Activated CD8-positive, alpha-beta T cell treated with anti-CD3 and anti-CD28 coated beads for 36 hours (primary cell): ENCODE measurements at places on chromosomes 4 and X. TPM values are rescaled to one million over a fixed set of nuclear protein-coding genes. Genes with fewer than 3 reads are reported as not detected.
A peak's percentile ranks its signal among the peaks of the same experiment; 100 is the strongest.

The MAGEB17 gene
- total RNA-seq, result not detected

GRCh38 chr4:118751629-118752323 is 66.6 kb downstream of the METTL14 start:
- no peak for DNase-seq
- H3K4me1 ChIP-seq, result no peaks in the 10 kb centered on the region
- no peak overlapping the region for H3K4me3 ChIP-seq
- no peak overlapping the region for H3K27ac ChIP-seq
- no peaks in the 10 kb centered on the region for H3K27me3 ChIP-seq

The XAGE3 gene
- total RNA-seq, result not detected

The ZNF157 gene
- 1.0 TPM for total RNA-seq

DNA sequence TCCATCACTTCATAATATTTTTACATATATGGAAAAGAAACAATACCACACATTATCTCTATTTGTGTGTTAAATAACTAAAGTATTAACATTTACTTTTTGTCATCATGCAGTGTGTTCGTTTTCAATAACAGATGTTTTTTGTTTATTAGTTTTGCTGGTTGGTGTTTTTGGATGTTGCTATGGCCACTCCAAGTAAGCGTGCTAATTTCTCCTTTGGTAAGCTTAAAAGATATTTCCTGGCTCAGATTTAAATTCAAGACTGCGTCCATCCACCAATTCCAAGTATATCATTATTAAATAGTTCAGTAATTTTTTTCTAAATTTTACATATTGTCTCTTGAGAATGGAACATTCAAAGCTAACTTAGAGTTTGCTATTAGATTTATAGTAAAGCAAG is 235.4 kb upstream of the IL1RAPL1 start:
- no peak overlapping the region for H3K4me3 ChIP-seq
- H3K27ac ChIP-seq, result no peak overlapping the region
- DNase-seq, result no peak
- H3K27me3 ChIP-seq, result no peaks in the 10 kb centered on the region
- H3K36me3 ChIP-seq, result no peaks in the 10 kb centered on the region

DNA sequence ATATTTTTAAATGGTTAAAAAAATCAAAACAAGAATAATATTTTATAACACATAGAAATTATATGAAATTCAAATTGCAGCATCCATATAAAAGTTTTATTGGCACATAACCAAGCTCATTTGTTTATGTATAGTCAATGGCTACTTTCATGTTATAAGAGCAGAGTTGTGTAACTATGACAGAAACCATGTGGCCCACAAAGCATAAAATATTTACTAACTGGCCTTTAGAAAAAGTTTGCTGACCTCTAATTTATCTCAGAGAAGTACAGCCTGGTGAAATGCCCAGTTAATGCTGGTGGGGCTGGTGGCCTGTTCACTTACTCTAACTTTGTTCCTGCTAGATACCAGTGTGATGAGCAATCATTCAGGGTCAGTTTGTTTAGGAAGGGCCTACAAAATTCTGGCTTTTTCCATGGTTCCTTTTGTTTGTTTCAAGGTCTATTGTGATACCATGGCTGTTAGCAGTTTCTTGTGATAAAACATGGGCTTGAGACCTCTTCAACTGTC is 104.6 kb downstream of the PPP1R2C start:
- no peaks in the 10 kb centered on the region for H3K27me3 ChIP-seq
- H3K27ac ChIP-seq, result no peak overlapping the region
- DNase-seq, result no peak
- H3K36me3 ChIP-seq, result no peaks in the 10 kb centered on the region
- no peaks in the 10 kb centered on the region for H3K4me1 ChIP-seq
- H3K4me3 ChIP-seq, result no peak overlapping the region

DNA sequence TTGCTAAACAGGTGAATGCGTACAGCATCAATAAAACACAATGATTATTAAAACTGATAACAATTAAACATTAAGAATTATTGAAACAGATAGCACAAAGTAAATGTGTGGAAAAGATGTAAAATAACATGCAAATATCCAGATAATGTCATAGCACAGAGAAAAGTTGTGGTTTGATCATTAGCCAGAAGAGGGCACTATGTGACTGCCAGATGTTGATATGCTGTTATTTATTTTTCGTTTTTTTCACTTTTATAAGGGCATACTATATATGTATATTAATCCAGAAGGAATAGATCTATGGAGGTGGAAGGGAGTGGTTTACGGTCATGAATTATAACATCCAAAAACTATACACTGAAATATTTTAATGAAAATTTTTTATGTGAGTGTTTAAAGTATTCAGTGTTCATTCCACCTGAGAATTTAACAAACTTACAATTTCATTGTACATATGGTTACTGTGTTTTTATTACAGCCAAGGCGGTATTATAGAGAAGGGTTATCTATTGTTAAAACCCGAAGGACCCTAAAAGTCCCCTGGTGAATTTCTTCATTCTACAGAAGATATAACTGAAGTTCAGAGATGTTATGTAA is 211.9 kb upstream of the UGT8 start:
- H3K27ac ChIP-seq, result no peak overlapping the region
- peak; percentile 4 for DNase-seq
- no peaks in the 10 kb centered on the region for H3K36me3 ChIP-seq
- H3K27me3 ChIP-seq, result peaks cover 5% of the 10 kb centered on the region

DNA sequence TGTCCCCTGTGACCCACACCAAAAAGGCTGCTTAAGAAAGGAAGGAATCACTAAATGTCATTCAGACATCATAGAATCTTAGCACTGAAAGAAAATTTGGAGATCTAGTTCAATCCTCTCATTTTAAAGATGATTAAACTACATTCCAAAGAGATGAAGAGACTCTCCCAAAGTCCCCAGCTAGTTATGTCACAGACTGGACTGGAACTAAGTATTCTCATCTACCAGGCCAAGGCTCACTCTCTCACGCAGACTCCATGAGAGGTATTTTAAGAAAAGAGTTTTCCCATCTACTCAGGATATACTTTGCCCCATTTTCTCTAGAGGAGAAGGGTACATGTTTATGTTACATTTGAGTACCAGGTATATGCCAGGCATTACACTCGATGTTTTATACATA is 6.9 kb downstream of the FABP2 start:
- no peak overlapping the region for H3K27ac ChIP-seq
- no peaks in the 10 kb centered on the region for H3K4me1 ChIP-seq
- H3K36me3 ChIP-seq, result no peaks in the 10 kb centered on the region
- no peak for DNase-seq

GRCh38 chrX:68997911-68998310 is 167.3 kb downstream of the PJA1 start:
- no peak overlapping the region for H3K27ac ChIP-seq
- no peak for DNase-seq
- H3K27me3 ChIP-seq, result no peaks in the 10 kb centered on the region
- no peaks in the 10 kb centered on the region for H3K36me3 ChIP-seq
- H3K4me1 ChIP-seq, result no peaks in the 10 kb centered on the region
- H3K4me3 ChIP-seq, result no peak overlapping the region

GRCh38 chr4:1910643-1911042 is 39.5 kb downstream of the NSD2 start:
- peak; percentile 33 for DNase-seq
- H3K27me3 ChIP-seq, result no peaks in the 10 kb centered on the region
- no peak overlapping the region for H3K27ac ChIP-seq
- no peak overlapping the region for H3K4me3 ChIP-seq

DNA sequence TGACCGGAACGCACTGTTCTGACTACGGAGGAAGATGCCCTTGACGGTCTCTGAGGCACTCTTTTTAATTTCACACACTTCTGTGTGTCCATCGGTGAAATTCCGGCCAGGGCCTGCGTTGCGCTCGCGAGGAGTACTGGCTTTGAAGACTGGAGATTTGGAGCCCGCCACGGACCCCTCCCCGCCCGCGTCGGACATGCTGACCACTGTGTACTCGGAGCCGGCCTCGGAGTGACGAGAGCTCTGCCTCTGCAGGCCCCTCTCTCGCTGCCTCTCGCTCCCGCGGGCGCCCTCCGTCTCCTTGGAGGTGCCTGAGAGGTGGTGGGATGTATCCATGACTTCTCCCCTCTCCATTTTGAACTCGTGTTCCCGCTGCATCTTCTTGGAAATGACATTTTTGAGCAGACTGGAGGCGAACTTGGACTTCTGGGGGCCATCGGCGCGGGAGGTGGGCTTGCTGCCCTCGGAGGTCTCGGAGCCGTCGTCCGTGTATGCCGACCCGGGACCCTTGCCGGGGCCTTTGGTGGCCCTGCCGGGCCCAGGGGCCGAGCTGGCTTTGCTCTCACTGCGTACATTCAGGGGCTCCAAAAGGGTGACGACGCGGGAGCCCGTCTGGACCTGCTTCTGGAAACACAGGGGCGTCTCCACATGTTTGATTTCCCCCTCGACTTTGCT is 5.7 kb downstream of the C4orf54 start:
- no peak overlapping the region for H3K4me3 ChIP-seq
- no peaks in the 10 kb centered on the region for H3K36me3 ChIP-seq
- no peak overlapping the region for H3K27ac ChIP-seq
- no peak for DNase-seq

GRCh38 chr4:173990126-173990868 is 293.2 kb downstream of the FBXO8 start:
- H3K36me3 ChIP-seq, result no peaks in the 10 kb centered on the region
- DNase-seq, result no peak
- no peaks in the 10 kb centered on the region for H3K27me3 ChIP-seq
- no peak overlapping the region for H3K27ac ChIP-seq
- H3K4me1 ChIP-seq, result no peaks in the 10 kb centered on the region

GRCh38 chrX:2486476-2487133 is 14.2 kb downstream of the DHRSX start:
- no peaks in the 10 kb centered on the region for H3K27me3 ChIP-seq
- peaks cover 36% of the 10 kb centered on the region for H3K36me3 ChIP-seq
- H3K4me3 ChIP-seq, result no peak overlapping the region
- no peak overlapping the region for H3K27ac ChIP-seq
- no peak for DNase-seq

- H3K36me3 ChIP-seq, result no peaks in the 10 kb centered on the region
- no peak overlapping the region for H3K4me3 ChIP-seq
- no peak overlapping the region for H3K27ac ChIP-seq
- no peaks in the 10 kb centered on the region for H3K27me3 ChIP-seq
- no peaks in the 10 kb centered on the region for H3K4me1 ChIP-seq
Observed at GRCh38 chr4:127410201-127410600, 222.6 kb upstream of the INTU start.

DNA sequence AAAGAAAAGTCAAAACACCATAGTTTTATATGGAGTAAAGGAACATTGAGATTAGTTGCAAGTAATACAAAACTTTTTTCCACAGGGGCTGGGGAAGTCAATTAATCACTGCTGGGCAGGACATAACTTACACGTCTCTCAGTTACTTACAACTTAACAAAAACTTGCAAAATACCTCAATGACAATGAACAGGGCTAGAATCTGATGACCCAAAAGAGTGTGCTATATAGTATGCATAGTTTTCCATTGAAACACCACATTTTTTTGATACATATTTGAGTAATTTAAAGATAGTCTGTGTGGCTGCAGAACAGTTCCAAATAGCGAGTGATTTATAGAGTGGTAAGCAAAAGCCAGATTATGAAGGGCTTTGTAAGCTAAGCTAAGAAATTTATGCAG is 172.3 kb upstream of the TRPC5 start:
- no peaks in the 10 kb centered on the region for H3K36me3 ChIP-seq
- DNase-seq, result no peak
- no peaks in the 10 kb centered on the region for H3K27me3 ChIP-seq
- no peak overlapping the region for H3K4me3 ChIP-seq
- no peak overlapping the region for H3K27ac ChIP-seq

DNA sequence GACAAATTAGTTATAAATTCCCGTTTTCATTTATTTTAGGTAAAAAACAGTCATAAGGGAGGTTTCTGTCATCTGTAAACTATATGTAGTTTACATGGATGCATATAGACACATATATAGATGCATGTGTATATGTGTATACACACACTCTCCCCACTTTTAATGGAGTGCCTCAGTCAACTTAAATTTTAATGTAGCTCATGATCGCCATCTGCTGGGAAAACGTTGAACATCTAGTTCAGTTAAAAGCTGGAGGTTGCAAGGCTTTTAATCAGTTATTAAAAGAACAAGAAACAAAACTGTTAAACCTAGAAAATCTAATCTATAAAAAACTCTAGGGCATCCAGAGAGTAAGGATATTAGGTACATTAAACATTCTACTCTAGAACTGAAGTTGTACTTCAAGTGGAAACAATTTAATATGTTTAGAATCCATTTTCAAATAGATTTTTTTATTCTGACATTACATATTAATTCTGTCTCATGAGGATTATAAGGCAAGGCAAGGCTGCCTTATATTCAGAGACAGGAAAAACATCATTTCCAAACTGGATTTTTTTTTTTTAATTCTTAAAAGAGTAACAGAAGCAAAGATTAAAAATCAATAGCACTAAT is 122.6 kb downstream of the SHISA3 start:
- peaks cover 8% of the 10 kb centered on the region for H3K4me1 ChIP-seq
- H3K36me3 ChIP-seq, result peaks cover 17% of the 10 kb centered on the region
- H3K4me3 ChIP-seq, result no peak overlapping the region
- no peaks in the 10 kb centered on the region for H3K27me3 ChIP-seq

GRCh38 chr4:20354120-20354519 is 102.4 kb downstream of the SLIT2 start:
- no peaks in the 10 kb centered on the region for H3K27me3 ChIP-seq
- H3K4me3 ChIP-seq, result no peak overlapping the region
- H3K4me1 ChIP-seq, result no peaks in the 10 kb centered on the region
- H3K36me3 ChIP-seq, result no peaks in the 10 kb centered on the region
- no peak for DNase-seq

The MEPE gene
- total RNA-seq, result not detected

GRCh38 chr4:141686146-141686775 is 49.9 kb downstream of the IL15 start:
- DNase-seq, result no peak
- H3K4me1 ChIP-seq, result no peaks in the 10 kb centered on the region
- H3K36me3 ChIP-seq, result no peaks in the 10 kb centered on the region
- no peaks in the 10 kb centered on the region for H3K27me3 ChIP-seq
- H3K27ac ChIP-seq, result no peak overlapping the region

The SOX3 gene
- not detected for total RNA-seq

DNA sequence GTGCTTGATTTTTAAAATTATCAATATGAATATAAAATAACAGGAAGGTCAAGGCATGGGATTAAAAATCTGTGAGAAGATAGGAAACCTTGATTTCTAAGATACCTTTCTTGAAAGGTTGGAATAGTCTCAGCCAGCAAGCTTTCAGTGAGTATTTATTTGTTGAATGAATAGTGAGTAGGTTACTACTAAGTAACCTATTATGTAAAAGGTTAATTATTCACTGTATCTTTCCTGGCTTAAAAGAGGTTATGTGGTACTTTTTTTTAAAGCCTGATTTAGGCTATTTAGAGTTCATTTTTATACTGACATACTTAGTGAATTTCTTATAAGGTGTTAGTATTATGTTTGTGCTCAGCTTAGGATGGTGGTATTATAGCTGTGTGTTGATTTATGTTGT is 123.5 kb downstream of the PTPN13 start:
- no peaks in the 10 kb centered on the region for H3K4me1 ChIP-seq
- no peak overlapping the region for H3K4me3 ChIP-seq
- H3K27me3 ChIP-seq, result no peaks in the 10 kb centered on the region

DNA sequence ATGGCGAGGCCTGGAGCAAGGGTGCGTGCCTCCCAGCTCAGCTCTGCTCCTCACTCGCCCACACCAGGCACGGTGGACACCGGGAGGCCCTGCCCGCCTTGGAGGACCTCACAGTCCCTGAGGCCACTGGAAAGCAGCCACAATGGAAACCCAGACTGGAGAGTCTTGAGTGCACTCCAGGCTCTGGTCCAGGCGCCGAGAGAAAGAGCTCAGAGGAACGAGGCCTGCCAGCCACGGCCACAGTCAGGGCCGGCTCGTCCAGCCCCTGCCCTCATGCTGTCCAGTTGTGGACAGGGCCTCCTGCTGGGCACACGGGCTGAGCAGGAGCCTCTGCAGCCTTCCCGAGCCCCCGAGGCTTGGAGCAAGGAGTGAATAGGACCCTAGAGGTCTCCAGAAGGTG is 53.3 kb upstream of the GRPEL1 start:
- H3K27ac ChIP-seq, result no peak overlapping the region
- H3K36me3 ChIP-seq, result no peaks in the 10 kb centered on the region
- no peaks in the 10 kb centered on the region for H3K4me1 ChIP-seq
